T-helper 1 cell (primary cell): ENCODE measurements at places on chromosomes 6 and 20.

GRCh38 chr6:44221961-44222335, 1.4 kb upstream of the SLC29A1 start:
- DNase-seq, result no peak

DNA sequence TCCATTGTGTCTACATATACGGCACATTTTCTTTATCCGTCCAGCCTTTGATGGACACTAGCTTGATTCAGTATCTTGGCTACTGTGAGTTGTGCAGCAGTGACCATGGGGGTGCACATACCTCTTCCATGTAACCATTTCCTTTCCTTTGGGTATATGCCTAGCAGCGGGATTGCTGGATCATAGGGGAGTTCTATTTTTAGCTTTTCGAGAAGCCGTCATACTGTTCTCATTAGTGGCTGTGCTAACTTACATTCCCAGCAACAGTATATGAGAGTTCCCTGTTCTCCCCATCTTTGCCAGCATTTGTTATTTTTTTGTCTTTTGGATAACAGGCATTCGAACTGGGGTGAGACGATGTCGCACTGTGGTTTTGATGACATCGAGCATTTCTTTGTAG, 395.0 kb downstream of the SMOC2 start:
- no peak for DNase-seq

DNA sequence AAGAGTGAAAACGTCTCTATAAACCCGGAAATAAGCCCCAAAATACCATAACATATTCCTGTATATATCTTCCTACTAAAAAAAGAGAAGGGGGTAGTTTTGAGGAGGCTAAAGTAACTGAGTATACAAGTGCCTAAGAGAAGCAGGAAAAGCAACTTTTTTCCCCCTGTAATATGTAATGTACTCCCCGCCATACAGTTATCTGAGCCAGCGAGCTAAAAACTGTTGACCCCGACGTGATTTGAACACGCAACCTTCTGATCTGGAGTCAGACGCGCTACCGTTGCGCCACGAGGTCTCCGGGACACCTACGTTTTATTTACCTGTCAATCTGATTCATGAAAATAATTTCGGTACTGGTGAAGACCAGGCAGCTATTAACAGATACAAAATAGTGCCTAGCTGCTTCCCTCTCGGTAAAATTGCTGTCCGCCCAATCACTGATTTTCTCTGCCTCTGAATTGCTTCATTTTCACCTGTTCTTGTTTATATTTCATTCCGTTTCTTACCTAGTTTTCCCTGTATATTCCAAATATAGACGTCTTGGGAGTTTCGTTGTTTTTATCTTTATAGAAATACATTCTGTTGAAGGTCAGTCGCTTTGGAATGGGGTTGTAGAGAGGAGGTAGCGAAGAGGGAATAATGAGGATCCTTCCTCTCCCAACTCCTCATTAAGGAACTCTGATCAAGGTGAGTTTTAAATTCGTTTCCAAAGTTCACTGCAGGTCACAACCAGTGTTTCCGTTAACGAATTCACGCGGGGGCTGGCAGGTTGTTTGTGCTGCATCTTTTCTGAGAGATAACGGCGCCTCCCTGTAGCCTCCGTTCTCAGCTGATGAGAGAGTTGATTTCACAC, 33.6 kb upstream of the BTN3A2 start:
- DNase-seq, result no peak

DNA sequence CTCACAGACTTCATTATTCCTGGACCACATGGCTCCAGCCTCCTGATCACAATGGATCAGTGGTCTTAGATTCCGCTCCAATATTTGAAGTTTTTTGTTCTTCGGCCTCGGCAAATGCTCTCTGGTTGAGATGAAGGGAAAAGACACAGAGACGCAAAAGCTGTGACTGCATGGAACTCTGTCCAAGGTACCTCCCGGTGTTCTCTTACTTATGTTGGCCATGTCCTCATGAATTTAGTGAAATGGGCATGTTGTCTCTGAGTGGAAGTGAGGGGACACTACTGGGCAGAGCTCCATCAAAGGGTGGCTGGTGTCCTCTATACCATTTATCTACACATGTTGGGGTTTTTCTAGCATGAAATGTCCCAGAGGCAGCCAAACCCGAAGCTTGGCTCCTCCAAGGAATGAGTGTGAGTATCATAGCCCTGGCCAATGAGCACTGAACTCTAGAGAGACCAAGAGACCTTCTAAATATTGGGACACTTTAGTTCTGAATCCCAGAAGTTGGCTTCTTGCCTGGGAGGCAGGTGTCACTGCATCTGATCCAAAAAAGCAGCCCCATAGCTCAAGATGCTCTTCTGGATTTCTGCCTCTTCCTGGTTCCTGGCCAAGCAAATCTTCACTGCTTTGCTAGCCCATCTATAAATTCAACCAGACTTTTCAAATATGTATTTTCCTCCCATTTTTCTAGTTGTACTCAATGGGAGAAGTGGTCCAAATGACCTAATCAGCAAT, 34.1 kb downstream of the HLA-G start:
- DNase-seq, result no peak

- DNase-seq, result no peak
Measured at GRCh38 chr20:59718751-59719150, 114.4 kb downstream of the PHACTR3 start.

- peak; percentile 1 for DNase-seq
Measured at GRCh38 chr6:165729307-165729936, 66.4 kb upstream of the PDE10A start.

DNA sequence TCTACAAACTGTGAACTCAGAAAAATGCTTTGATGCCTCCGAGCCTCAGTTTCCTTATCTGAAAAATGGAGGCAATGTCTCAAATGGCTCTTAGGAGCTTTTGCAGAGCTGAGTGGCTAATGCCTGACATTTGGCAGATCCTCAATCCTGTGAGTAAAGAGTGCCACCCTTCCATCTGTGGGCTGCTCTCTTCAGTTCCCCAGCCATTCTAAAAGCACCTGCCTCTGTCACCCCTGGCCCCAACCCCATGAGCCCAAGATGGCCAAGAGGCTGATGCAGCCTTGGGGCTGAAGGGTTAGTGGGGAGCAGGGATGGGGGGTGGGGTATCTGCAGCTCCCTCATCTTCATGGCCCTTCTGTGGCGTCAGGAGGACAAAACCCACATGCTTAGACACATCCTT, 14.5 kb upstream of the GUCA1A start:
- no peak for DNase-seq

- no peak for DNase-seq
Measured at GRCh38 chr20:60281295-60281694, 323.1 kb downstream of the CDH26 start.

- DNase-seq, result no peak
Measured at GRCh38 chr6:106811088-106811686, 163.3 kb downstream of the CD24 start.

DNA sequence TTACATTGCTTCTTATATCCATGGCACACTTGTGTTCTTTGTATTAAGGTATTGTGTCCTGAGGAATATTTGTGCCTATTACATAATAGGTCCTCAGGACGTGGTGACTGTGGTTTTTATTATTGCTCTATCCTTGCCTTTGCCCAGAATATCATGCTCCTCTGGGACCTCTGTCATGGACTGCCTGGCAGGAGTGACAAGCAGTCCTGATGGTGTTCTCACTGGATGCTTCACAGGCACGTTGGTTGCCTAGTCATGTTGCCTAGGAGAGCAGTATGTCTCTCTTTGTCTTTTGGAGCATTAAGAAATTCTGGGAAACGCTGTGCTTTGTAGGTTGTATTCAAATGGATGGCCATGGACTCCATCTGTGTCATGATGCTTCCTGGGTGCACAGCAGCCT, 24.7 kb upstream of the MROH8 start:
- DNase-seq, result no peak

GRCh38 chr6:138864343-138864890, 68.5 kb downstream of the ECT2L start:
- DNase-seq, result no peak

GRCh38 chr6:165181951-165182414, 127.4 kb downstream of the C6orf118 start:
- no peak for DNase-seq

DNA sequence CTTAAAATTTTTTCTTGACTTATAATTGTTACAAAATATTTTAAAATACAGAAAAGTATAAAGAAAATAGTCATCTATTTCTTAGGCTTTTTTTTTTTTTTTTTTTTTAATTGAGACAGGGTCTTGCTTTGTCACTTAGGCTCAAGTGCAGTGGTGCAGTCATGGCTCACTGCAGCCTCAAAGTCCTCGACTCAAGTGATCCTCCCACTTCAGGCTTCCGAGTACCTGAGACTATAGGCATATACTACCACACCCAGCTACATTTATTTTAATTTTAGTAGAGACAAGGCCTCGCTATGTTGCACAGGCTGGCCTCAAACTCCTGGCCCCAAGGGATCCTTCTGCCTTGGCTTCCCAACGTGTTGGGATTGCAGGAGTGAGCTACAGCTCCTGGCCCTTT, 5.3 kb upstream of the ACAT2 start:
- DNase-seq, result no peak

DNA sequence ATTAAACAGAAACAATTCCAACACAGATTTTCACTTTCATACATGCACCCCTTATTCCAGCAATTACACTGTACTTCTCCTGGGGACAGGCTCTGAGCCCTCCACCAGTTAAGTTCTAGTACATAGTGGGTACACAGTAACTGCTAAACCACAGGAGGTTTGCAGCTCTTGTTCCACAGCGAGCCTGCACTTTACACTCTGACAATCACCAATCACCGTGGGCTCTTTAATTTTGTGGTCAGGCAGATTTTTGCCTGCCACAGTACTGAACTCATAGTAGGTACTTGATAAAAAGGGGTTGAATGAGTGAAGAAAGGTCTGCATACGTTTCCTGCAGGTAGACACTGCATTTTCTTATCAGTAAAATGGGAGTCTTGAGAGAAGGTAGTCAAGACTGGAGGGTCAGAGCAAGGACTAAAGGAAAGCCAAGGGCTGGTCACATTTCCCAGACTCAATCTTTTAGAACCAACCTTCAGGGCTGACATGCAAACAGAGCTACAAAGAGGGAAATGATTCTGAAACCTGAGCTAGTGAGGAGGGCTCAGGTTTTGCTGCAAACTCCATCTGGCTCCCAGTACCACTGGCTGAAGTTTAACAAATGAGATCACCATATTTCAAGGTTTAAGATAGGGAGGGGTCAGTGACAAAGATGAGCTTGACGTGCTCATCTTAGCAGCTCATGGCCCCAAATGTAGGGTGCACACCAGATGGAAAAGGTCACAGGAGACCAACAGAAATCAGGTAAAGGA, 404.6 kb downstream of the BTBD9 start:
- no peak for DNase-seq

- no peak for DNase-seq
Measured at GRCh38 chr6:132227904-132228303, 173.4 kb downstream of the MOXD1 start.

- peak; percentile 63 for DNase-seq
Measured at GRCh38 chr6:157962601-157963302, 18.9 kb upstream of the SYNJ2 start.

GRCh38 chr20:21632031-21632734, 73.3 kb upstream of the PAX1 start:
- DNase-seq, result no peak

GRCh38 chr6:10460096-10460495, 45.2 kb upstream of the TFAP2A start:
- no peak for DNase-seq

DNA sequence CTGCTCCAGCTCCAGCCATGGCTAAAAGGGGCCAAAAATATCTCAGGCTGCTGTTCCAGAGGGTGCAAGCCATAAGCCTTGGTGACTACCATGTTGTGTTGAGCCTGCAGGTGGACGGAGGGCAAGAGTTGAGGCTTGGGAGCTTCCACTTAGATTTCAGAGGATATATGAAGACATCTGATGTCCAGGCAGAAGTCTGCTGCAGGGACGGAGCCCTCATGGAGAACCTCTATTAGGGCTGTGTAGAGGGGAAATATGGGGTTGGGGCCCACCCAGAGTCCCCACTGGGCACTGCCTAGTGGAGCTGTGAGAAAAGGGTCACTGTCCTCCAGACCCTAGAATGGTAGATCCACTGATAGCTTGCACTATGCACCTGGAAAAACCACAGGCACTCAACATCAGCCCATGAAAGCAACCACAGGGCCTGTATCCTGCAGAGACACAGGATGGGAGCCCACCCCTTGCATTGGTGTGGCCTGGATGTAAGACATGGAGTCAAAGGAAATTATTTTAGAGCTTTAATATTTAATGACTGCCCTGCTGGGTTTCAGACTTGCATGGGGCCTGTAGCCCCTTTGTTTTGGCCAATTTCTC, 70.5 kb downstream of the NINL start:
- no peak for DNase-seq

DNA sequence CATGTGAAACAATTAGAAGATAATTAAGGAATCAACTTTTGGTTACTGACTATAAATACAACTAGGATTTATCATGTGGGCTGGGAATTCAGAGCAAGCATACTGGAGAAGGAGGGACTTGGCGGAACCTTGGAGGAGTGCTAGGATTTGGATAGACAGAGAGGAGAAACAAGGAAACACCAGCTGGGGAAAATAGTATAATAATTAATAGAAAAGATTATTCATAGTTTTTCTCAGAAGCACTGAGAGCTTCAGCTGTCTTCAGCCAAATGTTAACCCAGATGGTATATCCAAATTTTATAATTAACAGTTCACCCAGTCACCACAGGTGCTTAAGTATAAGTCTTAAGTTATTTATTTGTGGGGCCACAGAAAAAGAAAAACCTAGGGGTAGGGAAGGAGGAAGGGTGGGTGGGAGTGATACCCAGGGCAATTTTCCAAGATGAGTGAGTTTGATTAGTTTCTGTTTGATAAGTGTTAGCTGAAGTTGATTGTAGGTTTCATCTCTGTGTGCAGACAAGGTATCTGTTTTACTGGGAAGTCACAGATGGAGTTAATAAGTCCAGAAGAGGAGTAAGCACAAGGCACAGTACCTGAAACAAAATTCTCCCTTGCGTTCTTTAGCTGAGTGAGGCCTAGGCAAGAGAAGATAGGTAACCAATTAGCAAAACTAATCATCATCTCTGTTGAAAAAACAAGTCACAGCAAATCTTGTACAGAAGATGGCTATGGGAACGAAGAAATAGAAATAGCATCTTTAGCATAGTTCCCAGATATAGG, 175.5 kb downstream of the TFAP2B start:
- DNase-seq, result no peak

GRCh38 chr6:36920546-36920945, 34.0 kb upstream of the PI16 start:
- no peak for DNase-seq

- DNase-seq, result no peak
Measured at GRCh38 chr20:4299773-4300172, 284.4 kb upstream of the RNF24 start.

DNA sequence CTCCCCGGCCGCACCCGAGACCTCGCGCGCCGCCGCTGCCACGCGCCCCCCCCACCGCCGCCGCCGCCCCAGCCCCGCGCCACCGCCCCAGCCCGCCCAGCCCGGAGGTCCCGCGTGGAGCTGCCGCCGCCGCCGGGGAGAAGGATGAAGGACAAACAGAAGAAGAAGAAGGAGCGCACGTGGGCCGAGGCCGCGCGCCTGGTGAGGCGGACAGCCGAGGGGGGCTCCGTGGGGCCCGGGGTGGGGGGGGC, 426 bp downstream of the ASXL1 start:
- no peak for DNase-seq

- DNase-seq, result no peak
Measured at GRCh38 chr6:149254253-149254652, 63.3 kb upstream of the TAB2 start.

- no peak for DNase-seq
Measured at GRCh38 chr20:62635852-62636251, 6.5 kb upstream of the SLCO4A1 start.

GRCh38 chr20:39778431-39778830, 816.3 kb downstream of the DHX35 start:
- no peak for DNase-seq
